Iris pigment epithelial cell (primary cell): ENCODE measurements at places on chromosomes 2 and 18.

DNA sequence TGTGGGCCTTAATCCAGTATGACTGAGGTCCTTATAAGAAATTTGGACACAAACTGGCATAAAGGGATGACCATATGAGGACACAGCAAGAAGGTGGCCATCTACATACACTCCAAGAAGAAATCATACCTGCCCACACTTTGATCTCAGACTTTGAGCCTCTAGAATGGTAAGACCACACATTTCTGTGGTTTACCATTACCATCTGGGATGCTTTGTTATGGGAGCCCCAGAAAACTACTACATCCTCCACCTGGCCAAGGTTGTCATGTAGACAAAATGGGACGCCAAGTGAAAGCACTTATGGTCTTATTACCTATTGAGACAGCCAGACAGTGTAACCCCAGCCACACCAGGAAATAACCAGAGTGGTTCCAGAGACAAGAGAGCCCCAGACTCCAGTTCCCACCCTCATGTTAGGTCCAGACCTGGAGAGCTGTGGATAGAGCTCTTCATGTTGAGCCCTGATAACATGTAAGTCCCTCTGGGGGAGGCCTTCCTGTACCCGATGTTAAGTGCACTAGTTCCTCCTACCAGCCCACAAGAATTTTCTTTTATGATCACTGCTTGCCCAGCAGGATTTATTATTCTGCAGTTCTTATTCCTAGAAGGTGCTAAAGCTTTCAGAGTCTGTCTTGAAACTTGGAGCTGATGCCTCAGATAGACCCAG is 4.6 kb upstream of the ADD2 start:
- no peak for DNase-seq

- no peak for DNase-seq
These were observed 91.2 kb downstream of the TWIST2 start for GRCh38 chr2:238939074-238939473.

GRCh38 chr2:27076323-27076722 is 2.1 kb upstream of the EMILIN1 start:
- no peak for DNase-seq

DNA sequence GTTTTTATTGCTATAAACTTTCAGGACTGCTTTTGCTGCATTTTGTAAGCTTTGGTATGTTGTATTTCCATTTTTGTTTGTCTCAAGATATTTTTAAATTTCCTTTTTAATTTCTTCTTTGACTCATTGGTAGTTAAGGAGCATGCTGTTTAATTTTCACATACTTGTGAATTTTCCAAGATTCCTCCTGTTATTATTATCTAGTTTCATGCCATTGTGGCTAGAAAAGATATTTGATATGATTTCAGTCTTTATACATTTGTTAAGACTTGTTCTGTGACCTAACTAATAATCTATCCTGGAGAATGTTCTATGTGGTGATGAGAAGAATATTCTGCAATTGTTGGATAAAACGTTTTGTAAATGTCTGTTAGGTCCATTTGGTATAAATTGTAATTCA is 62.1 kb downstream of the NUP35 start:
- peak; percentile 31 for DNase-seq

GRCh38 chr2:178825183-178825582 is 18.0 kb upstream of the TTN start:
- DNase-seq: peak; percentile 78

DNA sequence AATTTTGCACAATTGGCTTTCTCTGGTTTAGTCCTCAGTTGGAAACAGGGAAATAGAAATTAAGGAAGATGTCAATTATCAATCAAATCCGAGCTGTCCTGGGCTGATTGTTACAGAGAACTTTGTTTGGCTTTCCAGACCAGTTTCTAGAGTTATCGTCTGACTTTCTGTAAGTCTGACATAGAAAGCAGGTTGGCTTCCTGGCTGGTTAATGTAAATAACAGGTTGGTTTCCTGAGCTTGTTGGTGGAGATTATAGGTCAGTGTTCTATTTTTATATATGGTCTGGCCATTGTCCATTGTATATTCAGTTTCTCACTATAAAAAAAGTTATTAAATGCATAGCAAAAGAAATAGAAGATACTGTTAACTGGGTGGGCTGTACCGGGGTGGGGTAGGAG is 204.8 kb downstream of the MBD2 start:
- DNase-seq: no peak

DNA sequence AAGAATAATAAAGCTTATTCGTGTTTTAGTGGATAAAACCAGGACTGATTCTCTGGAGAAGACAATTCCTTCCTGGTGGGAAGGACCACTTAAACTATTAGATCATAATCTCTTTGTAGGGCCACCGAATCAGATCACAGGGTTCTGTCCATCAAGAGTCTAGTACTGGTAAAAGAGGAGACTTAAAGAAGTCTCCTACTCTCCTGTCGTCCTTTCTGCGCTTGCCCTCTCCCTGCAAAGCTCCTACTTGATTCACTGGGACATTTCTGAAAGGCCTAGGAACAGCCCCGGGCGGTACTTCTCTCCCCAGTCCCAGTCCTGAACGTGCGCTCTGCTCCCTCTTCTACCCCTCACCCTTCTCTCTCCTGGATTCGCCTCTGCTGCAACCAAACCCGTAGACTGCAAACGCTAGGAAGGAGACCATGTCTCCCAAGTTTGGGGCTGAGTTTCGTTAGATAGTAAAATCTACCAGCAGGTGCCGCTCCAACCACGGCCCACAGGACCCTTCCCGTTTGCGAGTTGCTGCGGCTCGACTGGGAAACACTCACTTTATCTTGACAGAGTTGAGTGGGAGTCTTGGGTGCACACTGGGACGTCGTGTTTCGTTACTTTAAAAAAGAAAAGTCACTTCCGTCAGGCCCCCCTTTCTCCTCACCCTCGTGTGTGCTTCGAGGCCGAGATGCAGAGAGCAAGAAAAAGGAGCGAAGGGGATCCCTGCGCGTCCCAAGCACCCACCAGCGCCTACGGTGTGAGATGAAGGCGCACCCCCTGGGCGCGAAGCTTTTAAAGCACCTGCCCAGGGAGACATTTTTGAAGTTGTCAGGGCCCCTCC is 923 bp downstream of the FIGLA start:
- peak; percentile 61 for DNase-seq

DNA sequence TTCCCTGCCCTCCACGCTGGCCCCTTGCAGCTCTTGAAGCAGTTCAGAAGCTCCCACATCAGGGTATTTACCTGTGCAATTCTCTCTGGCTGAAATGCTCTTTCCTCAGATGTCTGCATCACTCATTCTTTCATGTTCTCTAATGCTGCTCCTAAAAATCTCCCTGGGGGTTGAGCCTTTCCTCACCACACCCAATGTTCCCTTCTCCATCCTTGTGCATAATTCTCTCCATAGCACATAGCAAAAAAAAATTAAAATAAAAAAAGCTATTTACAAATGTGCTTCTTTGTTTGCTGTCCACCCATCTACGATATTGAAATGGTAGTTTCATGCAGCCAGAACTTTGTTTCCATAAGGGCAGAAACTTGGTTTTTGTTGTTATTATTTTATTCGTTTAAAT is 155.5 kb downstream of the DOK6 start:
- DNase-seq: no peak

DNA sequence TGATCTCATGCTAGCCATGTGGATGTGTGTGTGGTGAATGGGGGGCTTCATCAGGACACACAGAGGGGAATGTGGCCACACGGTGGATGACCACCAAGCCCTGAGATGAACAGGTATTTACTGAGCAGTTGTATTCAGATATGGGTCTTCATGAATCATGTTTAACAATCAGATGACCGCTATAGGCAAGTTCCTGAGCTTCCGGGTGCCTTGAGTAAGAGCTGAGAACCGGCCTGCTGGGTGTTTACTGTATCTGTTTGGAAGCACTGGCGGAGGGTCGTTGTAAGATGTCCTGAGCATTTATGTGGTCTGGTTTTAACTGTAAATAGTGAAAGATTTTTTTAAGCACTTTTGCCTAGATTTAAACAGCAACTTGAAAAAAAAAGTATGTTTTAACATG is 43.9 kb downstream of the BOLA3 start:
- no peak for DNase-seq

DNA sequence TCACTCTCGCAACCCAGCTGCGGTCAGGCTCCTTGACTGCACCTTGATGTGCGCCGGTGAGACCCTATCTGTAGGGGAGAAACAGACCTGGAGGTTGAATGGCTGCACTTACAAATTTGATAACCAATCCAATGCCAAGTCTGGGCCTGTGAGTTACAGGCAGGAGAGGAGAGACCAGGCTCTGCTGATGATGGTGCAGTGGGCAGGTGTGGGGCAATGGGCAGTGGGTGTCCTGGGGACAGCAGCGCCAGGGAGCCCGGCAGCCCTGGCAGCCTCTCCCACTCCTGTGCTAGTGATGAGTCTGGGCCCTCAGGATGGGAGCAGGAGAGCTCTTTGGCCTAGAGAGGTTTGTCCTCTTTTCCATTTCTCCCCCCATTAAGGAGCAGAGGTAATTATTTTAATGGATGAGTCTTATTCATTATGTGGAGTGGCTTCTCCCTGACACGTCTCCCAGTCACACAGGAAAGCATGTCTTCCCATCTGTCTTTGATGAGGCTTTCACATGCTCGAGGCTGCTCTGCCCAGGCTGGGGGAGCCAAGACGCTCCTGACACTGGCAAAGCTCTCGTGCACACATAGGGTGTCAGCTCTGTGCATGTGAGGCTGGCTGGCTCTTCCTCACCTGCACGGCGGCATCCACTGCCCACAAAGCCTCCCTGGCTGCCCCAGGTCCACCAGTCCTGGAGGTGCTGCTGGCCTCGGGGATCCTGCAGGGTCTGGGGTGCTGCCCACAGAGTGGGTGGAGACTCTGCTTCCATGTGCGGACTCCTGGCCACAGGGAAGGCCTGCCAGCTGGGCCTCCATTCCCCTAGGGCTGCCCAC is 10.0 kb upstream of the ALLC start:
- no peak for DNase-seq

- DNase-seq: peak; percentile 14
These were observed 935.1 kb downstream of the SLC4A3 start for GRCh38 chr2:220562375-220563140.

DNA sequence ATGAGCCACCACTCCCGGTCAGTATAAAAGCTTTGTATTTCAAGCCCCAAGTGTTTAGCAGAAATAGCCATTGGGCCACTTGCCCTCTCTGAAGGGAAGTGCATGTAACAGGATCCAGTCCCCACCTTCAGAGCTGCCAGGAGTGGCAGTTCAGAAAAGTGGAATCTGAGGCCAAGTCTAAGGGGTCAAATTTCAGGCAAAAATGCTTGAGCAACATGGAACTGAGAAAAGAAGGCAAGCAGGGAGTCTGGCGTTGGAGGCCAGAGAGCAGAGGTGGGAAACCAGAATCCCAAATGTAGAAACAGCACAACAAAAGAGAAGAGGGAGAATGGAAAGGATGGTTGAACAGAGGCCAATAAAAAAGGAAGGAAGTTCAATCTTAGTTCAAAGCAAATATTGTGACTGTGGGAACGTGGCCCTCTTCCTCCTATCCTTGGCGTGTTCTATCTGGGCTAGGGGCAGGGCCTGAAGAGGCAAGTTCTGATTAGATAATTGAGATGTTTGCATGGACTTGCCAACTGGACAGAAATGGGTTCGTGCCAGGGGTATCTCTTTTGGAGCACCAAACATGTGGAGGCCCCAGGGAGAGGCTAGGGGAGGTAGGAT is 102.2 kb downstream of the AP1S3 start:
- DNase-seq: peak; percentile 72

DNA sequence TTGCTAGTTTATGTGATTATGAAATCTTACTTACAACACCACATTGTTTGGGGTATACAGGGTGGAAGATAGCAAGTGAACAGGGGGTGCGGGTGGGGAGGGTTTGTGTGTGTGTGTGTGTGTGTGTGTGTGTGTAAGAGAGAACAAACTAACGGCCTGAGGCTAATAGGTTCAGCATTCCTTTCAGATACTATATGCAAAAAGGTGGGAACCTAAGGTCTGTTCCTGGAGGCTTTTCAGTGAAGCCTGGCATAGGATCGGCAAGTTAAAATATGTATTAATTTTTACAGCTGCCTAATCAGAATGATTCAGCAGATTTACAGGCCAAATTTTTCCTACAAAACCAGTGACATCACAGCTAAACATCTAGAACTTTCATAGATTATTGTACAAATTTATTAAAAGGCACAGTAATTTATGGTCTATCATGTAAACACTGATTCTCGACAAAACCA is 7.6 kb upstream of the SPDYA start:
- DNase-seq: peak; percentile 78

DNA sequence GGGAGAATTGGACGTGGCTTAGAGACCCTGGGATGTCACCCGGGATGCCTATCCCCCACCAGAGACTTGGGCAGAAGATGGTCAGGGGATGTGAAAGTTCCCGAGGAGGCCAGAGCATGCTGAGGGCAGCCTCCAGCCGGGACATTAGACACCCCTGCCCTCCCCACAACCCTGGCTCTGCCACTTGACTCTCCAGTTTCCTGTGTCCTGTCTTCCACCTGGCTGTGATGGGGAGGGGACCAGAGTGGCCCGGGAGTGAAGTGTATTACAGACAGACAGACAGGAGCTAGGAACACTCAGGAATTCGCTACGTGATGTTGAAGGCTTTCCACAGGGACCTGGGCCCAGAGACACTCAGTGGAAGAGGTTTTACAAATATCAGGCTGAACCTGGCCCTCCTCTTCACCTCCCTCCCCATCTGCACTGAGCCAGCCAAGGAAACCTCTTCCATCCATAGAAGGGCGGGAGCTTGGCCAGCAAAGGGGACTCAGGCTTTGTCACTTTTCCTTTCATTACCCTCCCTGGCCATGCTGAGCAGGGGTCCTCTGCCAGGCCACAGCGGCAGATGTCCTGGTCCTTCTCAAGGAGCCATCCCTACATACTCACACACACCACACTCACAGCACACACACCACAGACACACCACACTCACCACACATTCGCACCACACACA is 60.7 kb downstream of the SDC1 start:
- no peak for DNase-seq

GRCh38 chr2:30293303-30293921 is 62.1 kb downstream of the LBH start:
- peak; percentile 71 for DNase-seq
